ENCODE measurements at places on chromosomes 5 and 9.

- peak; percentile 60 for DNase-seq
Measured at GRCh38 chr5:141878186-141878710, at the start of gene PCDH1. PCDH1 (minus strand) TSS chr5:141878410; CDS start chr5:141878262, 148 bp downstream.

GRCh38 chr5:77139001-77139400 lies 51.9 kb upstream of the ZBED3 start:
- peak; percentile 62 for DNase-seq

DNA sequence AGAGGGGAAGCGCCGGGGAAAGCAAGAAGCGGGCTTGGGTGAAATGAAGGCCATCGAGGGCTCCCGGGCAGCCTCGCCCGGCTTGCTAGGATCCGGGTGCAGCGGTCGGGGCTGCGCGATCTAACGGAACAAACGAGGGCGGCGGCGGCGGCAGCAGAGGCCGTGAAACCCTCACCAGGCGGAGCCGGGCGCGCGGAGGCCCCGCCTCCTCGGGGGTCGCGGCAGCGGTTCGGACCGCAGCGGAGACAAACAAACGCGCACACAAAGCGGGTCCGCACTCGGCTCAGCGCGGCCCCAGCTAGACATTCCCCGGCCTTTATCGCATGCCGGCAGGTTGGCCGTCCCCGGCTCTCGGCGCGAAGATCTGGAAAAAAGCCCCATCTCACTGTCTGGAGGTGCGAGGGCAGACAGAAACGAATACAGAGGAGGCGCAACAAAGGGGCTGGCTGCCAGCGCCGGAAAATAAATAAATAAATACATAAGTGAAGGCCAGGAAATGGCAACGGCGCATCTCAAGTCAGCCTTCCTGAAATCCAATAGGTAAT lies 10.5 kb upstream of the TRIM36 start:
- DNase-seq: no peak

GRCh38 chr5:26388976-26389375 lies 649.4 kb downstream of the CDH9 start:
- DNase-seq: no peak

GRCh38 chr5:151317871-151318270 lies 14.3 kb upstream of the SLC36A3 start:
- no peak for DNase-seq

GRCh38 chr9:99606957-99607356 lies 214.7 kb upstream of the NR4A3 start:
- DNase-seq: no peak

- no peak for DNase-seq
Measured at GRCh38 chr5:45532826-45533624, 163.2 kb downstream of the HCN1 start.

DNA sequence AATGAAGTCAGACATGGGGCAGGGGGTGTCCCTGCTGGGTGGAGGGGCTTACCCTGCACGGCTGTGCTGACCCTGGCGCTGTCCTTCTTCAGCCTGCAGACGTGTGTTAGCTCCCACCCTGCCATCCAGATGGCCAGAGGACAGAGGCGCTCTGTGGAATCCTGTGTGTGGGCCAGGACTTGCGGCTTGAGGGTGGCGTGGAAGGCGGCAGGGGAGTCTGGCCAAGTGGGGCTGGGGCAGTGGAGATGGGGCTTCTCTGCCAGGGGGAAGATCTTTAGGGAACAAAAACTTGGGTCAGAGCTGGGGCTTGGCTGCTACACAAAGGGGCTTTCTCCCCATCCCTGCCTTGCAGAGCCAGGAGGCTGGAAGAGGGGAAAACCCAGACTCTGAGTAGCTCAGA lies 46.5 kb upstream of the SYNPO start:
- DNase-seq: no peak

GRCh38 chr5:14504816-14505215 lies 76.8 kb upstream of the OTULINL start:
- DNase-seq: no peak

DNA sequence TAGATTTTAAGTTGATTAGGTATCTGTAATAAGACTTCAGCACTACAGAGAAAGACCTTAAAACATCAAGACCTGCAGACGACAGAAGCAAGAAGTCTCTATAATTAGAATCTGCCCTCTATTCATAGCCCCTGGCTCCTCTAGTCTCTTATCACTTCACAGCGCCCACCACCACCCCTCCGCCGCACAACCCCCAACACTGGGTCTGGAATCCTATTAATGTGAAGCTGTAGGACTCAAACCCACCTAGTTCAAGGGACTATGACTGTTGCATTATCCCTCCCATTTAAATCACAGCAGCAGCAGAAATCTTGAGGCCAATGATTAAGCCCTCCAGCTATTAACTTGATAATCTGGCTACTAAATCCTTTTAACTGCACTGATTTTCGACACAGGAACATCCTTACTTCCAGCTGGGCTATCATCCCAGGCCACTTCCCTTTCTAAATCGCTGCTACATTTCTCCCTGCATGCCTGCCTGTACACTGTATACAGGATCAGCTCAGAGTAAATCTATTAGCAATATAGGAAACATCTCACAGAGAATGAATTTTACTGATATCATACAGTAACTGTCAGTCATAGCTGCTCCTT lies 159.5 kb upstream of the GRAMD2B start:
- DNase-seq: no peak

DNA sequence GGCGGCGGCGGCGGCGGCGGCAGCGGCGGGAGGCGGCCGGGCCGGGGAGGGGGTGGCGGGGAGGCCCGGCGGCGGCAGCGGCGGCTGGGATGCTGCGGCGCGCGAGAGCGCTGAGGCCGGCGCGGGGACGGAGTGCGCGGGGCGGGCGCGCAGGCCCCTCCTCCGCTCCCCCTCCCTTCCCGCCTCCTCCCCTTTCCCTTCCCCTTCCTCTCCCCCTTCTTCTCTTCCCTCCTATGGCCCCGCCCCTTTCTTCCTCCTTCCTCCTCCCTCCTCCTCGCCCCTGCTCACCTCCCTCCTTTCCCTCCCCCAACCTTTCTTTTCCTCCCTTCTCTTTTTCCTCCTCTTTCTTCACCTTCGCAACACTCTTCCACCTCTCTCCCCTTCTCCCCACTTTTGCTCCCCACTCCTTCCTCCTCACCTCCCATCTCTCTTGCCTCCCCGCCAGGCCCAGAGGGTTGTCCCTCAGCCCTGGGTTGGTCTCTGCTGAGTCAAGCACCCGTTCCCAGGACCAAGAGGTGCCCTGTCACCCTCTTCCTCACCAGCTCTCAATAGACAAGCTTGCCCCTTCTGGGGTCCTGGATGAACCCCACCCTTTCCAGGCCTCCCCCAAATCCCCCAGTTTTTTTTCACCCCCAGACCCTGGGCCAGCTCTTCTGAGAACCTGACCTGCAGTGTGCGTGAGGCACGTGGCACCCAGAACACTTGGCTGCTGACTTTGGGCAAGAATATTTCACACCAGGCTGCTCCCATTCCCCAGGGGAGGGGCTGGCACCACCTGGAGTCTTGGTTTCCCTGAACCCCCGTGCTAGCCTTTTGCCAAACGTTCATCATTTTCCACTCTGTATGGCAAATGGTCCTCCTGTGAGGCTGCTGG lies at the start of gene SEMA4D:
TSS of gene SEMA4D (minus strand) at position 136 of the 874 bp plus-strand sequence. CDS start 92,657 bp downstream, outside the sequence.
- peak; percentile 2 for DNase-seq

- no peak for DNase-seq
Measured at GRCh38 chr5:90881626-90882150, 323.1 kb downstream of the ADGRV1 start.

GRCh38 chr9:71931166-71931565 lies 19.7 kb downstream of the C9orf85 start:
- DNase-seq: no peak

GRCh38 chr9:8188723-8189407 lies 389.3 kb upstream of the DMAC1 start:
- DNase-seq: peak; percentile 47

DNA sequence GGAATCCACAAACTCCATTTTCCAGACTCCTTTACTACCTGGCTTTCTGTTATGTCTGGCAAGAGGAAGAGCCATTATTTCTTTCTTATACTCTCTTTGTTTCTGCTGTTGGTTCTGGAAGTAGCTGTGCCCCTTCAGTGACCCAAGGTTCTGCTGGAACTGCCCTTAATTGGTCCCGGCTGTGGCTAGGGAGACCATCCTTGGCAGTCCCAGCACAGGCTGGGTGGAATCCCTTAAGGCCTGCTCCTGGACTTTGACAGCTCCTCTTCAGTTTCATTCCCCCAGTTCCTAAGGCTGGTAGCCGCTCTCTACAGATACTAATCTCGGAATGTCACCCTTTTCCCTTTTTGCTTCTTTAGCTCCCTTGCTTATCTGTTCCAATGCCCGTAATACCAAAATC lies 81.9 kb upstream of the GLIS3 start:
- peak; percentile 10 for DNase-seq

DNA sequence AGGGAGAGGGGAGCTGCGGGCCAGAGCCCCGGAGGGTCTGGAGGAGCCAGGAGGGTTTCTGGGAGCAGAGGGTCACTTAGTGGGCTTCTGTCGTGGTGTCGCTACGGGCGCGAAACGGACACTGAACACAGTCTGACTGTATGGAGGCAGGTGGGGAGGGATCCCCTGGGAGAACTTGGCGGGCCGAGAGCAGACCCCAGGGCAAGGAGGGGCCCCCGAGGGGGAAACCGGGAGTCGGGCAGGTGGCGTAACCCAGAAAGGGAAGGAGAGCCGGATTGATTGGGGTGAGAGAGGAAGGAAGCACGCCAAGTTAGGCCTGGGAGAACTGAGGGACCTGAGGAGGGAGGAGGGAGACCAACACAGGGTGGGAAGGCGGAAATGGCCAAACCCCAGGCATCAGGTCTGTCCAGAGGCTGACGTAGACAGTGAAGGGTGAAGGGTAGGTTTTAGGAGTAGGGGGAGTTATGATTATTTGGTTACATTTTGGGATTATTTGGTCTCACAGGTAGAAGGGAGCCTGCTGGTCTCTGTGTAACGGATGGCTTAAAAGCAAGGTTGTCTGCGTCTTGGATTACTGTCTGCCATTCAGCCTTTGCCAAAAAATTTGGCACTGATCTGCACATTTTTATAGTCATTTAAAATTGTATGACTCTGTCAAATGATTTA lies 3.3 kb upstream of the MSMP start:
- DNase-seq: peak; percentile 37

GRCh38 chr5:127042593-127042992 lies 12.2 kb upstream of the MARCHF3 start:
- peak; percentile 21 for DNase-seq

DNA sequence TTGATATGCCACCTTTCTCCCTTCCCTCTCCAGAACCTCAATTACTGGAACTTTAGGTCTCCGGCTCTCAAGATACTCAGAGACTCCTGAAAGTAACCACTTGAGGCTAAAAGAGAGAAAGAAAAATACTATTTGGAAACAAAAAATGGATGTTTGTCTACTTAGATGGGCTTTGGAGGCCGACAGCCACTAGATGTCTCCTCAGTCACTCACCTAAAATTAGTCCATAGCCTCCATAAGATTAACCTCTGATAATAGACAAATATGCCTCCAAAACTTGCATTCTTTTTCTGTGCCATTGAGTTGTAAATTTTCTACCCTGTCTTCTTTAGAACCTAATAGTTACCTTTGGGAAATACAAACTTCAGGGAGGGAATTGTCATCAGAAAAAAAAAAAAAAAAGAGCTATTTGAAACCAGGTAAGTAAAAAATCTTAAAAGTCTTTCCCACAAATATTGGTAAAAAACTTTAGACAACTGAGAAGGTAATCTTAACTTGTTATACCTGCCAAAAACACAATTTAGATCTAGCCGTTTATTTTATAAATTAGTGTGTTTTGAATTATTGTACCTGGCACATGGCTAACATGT lies 11.2 kb upstream of the PCDH1 start:
- DNase-seq: no peak

- DNase-seq: no peak
Measured at GRCh38 chr5:171945066-171945465, 61.4 kb downstream of the FBXW11 start.

DNA sequence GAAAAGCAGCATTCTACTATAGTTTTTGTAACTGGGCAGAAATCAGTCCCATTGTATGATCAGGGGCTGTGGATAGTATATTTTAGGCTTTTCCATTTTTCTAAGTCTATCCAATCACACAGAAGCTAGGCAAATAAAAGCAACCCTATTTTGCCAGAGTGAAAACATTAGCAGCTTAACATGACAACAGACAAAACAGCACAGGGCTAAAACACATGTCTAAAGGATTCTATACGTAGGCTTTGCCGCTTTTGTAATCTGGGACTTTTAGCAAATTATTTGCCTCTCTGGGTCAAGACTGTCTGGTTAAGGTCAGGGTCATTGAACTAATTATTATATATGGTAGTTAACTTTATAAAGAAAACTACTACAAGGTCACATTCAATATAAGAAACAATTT lies 4.2 kb downstream of the MARCHF3 start:
- DNase-seq: no peak

GRCh38 chr9:97858826-97859225 lies 5.8 kb downstream of the FOXE1 start:
- no peak for DNase-seq

DNA sequence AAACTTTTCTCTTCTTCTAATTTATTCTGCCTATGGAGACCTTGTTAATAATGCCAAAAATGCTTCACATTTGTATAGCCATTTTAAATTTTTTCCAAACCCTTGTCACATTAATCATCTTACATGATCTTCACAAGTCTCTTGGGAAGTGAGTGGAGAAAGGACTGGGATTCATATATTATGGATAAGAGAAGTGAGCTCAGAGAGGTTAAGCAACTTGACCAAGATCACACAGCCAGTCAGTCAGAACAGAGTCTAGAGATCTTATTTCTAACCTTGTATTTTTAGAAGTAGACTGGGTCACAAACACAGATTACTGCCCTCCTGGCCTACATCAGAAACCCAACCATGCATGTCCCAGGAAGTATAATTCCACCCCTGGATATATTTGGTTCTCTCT lies 218.0 kb upstream of the ADRA1B start:
- no peak for DNase-seq

- no peak for DNase-seq
Measured at GRCh38 chr5:102114525-102115069, 181.5 kb downstream of the SLCO4C1 start.

GRCh38 chr9:27563738-27564430 lies 9.4 kb downstream of the C9orf72 start:
- DNase-seq: no peak

- no peak for DNase-seq
Measured at GRCh38 chr5:1002271-1002546, 6.4 kb upstream of the NKD2 start.

GRCh38 chr5:173885475-173886010 lies 2.6 kb upstream of the CPEB4 start:
- no peak for DNase-seq

GRCh38 chr9:8095672-8096086 lies 296.1 kb upstream of the DMAC1 start:
- DNase-seq: no peak

DNA sequence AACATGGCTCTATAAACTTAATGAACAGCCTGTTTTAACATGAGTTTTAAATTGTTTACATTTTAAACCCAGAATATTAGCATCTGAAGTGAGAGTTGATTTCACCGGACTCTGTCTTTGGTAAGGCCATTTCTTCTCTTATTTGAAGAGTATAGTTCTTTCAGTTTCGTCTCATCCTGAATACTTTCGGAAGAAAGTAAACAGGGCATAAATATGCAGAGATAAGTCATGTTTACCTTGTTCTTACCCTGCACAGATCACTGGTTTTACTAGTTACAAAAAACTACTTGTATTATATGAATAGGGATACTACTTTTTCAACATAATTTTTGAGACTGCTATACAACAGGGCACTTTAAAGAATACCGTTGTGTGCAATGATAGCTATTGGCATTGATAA lies 656.3 kb upstream of the ZNF608 start:
- no peak for DNase-seq

GRCh38 chr9:80061940-80062339 lies 490.2 kb downstream of the TLE4 start:
- peak; percentile 98 for DNase-seq
